ENCODE measurements at places on chromosomes 1 and 21. TPM values are rescaled to one million over a fixed set of nuclear protein-coding genes. Genes with fewer than 3 reads are reported as not detected.

The GPR157 gene
- 23.8 TPM for total RNA-seq

The KIAA0040 gene
- total RNA-seq, result 34.8 TPM

The SPRR5 gene
- not detected for total RNA-seq

The TSPEAR gene
- total RNA-seq, result not detected

The FNBP1L gene
- total RNA-seq, result 1.8 TPM

The IL23R gene
- total RNA-seq, result 20.1 TPM

The HNRNPCL4 gene
- total RNA-seq, result not detected

The AMY1B gene
- total RNA-seq, result not detected

The CD84 gene
- total RNA-seq, result 15.7 TPM

The CD2 gene
- total RNA-seq, result 303 TPM

The FCRL6 gene
- not detected for total RNA-seq

The ADAM30 gene
- total RNA-seq, result not detected

The UCHL5 gene
- total RNA-seq, result 75.4 TPM

The NMNAT2 gene
- not detected for total RNA-seq

The OR2L13 gene
- total RNA-seq, result not detected

The TMEM9 gene
- total RNA-seq, result 19.5 TPM

The PRR9 gene
- not detected for total RNA-seq

The ZNF362 gene
- total RNA-seq, result 4.3 TPM

The TMEM61 gene
- not detected for total RNA-seq

The TNFRSF4 gene
- 1,007 TPM for total RNA-seq

The SPSB1 gene
- total RNA-seq, result 14.4 TPM

The FLG2 gene
- total RNA-seq, result not detected

The PDC gene
- not detected for total RNA-seq

The IARS2 gene
- 83.6 TPM for total RNA-seq

The DNAH14 gene
- total RNA-seq, result 2.2 TPM

The MFSD2A gene
- total RNA-seq, result 8.1 TPM

The RHCE gene
- 1.3 TPM for total RNA-seq

The HP1BP3 gene
- total RNA-seq, result 244 TPM

The WDR64 gene
- not detected for total RNA-seq

The RNU1-3 gene
- 2,371 TPM for total RNA-seq

The TMEM63A gene
- total RNA-seq, result 242 TPM

The STYXL2 gene
- not detected for total RNA-seq

The TMPRSS3 gene
- total RNA-seq, result 163 TPM

The TSACC gene
- total RNA-seq, result 1.1 TPM

The SIK1 gene
- 8.1 TPM for total RNA-seq

The RBP7 gene
- not detected for total RNA-seq

The ZNF593OS gene
- total RNA-seq, result not detected

The C1orf87 gene
- not detected for total RNA-seq

The PLA2G2F gene
- not detected for total RNA-seq

The PEAR1 gene
- total RNA-seq, result not detected

The THEM4 gene
- 26.6 TPM for total RNA-seq

The TSSK3 gene
- 0.61 TPM for total RNA-seq
